NCI-H748 treated with DMSO at 0.1 percent for 48 hours (cell line): ENCODE measurements at places on chromosomes 1 and 21.
A peak's percentile ranks its signal among the peaks of the same experiment; 100 is the strongest.

DNA sequence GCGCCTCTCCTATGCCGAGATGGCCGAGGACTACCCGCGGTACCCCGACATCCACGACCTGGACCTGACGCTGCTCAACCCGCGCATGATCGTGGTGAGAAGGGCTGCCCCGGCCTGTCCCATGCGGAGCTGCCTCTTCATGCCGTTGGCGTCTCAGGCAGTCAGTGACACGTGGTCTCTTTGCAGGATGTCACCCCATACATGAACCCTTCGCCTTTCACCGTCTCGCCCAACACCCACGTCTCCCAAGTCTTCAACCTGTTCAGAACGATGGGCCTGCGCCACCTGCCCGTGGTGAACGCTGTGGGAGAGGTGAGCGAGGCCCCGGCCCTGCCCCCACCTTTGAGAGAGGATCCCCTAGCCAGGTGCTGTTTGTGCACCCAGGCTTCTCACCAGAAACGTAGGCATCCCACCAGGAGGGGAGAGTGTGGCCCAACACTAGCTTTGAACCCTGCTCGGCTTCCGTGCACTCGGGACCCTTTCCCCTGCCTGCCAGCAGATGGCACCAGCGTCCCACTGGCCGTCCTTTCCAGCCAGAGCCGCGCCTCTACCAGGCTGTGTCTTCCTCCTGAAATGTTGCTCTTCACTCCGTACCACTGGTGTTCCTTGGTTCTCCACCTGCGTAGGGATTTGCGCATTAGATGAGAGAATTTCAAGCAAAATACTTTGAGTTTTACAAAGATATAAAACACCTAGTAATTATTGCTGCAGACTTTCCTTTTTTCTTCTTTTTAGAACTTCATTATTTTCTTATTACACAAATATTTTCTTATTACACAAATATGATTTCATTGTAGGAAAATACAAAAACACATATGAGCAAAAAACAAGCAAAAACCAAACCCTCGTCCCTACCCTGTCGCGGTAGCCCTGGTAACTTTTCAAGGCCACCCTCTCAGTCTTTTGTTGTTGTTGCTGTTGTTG lies 9.0 kb downstream of the NPPA start:
- no peak for DNase-seq

- peak; percentile 12 for DNase-seq
Observed at GRCh38 chr1:46466477-46467182, 23.0 kb upstream of the DMBX1 start.

- no peak for DNase-seq
Observed at GRCh38 chr1:163875200-163875926, 553.6 kb downstream of the NUF2 start.

- no peak for DNase-seq
Observed at GRCh38 chr21:45894906-45895777, 86.4 kb upstream of the COL6A1 start.

DNA sequence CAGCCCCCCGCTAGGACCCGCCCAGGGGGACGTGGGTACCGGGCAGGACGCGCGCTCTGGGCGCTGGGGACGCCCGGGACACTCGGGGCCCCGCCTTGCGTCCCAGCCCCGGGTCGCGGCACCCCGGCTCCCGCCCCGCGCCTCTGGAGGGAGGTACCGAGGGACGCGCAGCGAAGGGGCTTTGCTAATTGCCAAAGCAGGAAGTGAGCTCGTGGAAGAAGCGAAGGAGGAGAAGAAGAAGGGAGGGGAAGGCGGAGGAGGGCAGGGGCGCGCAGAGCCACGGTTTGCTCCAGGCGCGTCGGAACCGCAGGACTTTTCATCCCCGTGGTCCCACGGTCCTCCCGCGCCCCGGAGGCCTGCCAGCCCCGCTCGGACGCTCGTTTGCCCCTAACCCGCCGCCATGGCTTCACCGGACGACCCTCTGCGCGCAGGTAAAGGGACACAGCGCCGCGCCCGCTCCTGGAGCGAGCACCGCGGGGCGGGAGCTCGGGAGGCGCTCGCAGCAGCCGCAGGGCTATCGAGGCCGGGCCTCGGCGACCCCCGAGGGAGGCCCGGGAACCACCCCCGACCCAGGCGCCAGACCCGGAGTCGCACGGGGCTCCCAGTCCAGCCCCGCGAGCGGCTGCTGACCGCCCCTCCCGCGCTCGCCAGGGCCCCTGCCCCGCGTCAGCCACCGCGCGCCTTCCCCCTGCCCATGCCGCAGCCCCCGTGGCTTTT lies 1.3 kb downstream of the EDARADD start:
- no peak for DNase-seq

GRCh38 chr1:111204983-111205713 lies 4.7 kb upstream of the DENND2D start:
- DNase-seq, result no peak

DNA sequence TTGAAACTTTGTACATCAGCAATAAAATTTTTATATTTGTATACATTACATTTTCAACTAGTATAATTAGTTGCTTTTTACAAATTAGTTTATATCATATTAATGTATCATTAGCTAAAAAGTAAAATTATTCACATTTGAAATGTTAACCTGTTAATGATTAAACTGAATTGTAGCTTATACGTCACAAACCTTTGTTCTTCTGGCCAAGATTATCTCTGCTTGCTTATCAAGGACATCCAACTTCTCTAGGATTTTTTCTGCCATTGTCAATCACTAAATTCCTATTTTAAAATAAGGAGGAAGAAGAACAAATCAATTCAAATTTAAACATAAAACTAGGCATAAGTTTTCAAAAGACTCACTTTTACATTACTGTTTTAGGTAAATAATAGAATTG lies 7.8 kb downstream of the C1orf141 start:
- DNase-seq, result no peak

- peak; percentile 68 for DNase-seq
Observed at GRCh38 chr1:31669786-31670592, 25.3 kb upstream of the PEF1 start.

DNA sequence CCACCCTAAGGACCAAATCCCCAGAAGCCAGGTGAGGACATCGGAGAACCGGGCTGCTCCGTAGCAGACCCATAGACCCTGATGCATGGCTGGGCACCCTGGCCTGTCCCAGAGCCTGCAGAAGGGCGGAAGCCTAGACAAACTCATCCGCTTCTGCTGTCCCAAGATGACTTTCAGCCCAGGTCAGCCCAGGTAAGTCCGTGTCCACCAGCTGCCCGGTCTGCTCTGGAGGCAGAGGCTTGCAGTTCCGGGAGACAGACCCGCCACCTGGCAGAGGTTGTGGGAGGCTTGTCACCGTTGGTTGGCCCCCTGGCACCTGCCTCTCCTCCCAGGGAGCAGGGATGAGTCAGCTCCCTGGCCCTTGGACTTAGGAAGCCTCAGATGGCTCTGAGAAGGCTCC lies 22.8 kb upstream of the POFUT2 start:
- no peak for DNase-seq
